T-helper 9 cell (primary cell): ENCODE measurements at places on chromosomes 2 and 18.

DNA sequence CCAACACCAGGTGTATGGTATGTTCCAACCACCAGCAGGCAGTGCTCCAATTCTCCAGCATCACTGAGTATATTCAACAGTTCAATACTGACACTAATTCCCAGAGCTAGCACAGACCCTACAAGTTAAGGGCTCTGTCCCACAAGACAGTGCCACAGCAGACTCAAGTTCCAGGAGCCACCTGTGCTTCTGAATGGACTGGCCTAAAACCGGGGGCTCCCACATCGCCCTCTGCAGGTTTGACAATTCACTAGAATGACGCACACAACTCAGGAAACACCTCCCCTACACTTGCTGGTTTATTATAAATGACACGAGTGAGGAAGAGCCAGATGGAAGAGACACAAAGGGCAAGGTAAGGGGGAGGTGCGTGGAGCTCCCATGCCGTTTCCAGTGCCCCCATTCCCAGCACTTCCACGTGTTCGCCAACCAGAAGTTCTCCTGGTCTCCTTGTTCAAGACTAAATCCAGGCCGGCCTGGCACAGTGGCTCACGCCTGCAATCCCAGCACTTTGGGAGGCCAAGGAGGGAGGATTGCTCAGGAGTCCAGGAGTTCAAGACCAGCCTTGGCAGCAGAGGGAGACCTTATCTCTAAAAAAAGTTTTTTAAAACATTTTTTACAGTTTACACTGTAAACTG is 12.2 kb upstream of the ATP6V1B1 start:
- DNase-seq = no peak

DNA sequence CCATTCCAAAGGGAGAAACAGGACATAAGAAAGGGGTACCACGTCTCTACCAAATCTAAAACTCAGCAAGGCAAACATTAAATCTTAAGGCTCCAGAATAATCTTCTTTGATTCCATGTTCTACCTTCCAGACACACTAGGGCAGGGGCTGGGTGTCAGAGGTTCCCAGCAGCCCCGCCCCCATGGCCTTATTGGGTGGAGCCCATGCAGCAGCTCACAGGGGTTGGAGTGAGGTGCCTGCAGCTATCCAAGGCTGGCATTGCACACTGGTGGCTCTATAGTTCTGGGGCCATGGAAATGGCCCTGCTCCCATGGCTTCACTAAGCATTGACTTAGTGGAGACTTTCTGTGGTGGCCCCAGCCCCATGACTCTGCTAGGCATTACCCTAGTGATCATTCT is 14.9 kb upstream of the OSR1 start:
- no peak for DNase-seq

GRCh38 chr2:144224472-144224871 is 295.4 kb downstream of the ZEB2 start:
- DNase-seq = no peak

DNA sequence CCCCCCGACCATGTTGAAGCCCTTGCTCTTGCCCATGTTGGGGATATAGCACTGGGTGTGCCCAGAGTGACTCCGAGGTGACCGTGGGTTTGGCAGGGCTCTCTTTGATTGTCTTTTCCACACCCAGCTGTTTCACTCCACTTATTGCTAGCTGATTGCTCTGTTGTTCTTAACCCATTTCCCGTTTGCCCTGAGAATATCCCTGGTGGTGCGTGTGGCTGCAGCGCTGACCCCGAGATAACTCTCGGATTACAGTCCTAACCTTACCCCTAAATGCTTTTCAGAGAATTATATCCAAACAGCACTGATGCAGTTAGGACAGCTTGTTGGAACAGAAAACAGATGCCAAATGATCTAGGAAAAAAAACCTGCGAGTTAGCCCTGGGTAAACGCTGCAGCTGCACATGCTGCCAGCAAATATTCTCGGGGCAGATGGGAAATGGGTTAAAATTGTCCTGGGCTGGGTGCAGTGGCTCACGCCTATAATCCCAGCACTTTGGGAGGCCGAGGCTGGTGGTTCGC is 34.3 kb upstream of the SNORC start:
- DNase-seq = no peak

DNA sequence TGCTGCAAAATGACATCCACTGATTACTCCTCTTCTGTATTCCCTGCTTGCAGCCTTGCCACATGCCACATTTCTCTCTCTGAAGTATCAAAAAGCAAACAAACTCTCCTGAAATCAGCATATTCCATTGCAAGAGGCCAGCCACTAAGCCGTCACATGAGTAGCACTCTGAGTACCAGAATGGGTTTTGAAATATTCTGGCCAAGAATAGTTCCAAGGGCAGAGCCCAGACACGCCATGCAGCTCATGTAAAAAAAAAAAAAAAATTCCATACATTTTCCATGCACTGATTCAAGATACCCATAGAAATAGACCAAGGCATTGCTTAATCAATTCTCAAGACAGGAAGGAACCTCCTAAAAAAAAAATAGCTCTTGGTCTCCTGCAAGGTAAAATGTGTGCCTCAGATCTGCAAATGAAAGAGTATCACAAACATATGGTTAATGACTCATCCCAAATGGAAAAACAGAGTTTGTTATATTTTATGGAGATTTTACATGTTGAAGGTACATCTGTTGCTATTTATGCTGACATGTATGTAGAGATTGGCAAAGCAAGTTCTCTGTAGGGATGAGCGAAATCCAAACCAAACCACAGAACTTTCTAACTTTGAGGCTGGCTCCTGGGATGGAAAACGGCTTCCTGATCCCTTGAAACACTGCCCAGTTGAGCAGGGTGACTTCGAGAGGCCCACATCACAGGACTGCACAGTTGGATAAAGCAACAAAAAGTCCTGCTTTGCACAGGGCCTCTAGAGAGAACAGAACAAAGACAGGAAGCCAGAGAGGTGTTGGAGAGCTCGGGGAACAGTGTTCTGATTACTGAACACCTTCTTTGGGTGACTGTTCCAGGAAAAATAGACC is 346.2 kb downstream of the ZNF521 start:
- no peak for DNase-seq

DNA sequence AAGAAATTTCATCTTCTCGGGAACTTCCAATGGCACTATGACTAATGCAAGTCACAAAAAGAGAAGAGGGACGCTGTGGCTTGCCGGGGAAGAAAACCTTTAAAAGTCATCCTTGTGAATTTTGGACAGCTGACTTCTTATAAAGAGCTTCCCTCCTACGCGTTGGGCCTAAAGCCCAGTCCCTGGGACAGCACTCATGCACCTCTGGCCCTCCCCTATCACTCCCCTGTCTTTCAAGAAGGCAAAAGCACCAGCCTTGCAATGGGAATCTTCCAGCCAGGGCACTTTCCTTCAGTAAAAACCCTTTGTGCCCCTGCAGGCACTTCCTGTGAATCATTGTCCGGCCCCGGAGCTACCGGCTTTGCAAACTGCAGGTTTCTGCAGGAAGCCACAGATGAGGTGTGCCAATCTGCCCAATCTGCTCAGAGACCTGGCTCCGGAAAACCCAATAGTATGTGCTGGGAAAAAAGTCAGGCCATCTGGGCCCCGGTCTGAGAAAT is 7.1 kb downstream of the MREG start:
- no peak for DNase-seq

DNA sequence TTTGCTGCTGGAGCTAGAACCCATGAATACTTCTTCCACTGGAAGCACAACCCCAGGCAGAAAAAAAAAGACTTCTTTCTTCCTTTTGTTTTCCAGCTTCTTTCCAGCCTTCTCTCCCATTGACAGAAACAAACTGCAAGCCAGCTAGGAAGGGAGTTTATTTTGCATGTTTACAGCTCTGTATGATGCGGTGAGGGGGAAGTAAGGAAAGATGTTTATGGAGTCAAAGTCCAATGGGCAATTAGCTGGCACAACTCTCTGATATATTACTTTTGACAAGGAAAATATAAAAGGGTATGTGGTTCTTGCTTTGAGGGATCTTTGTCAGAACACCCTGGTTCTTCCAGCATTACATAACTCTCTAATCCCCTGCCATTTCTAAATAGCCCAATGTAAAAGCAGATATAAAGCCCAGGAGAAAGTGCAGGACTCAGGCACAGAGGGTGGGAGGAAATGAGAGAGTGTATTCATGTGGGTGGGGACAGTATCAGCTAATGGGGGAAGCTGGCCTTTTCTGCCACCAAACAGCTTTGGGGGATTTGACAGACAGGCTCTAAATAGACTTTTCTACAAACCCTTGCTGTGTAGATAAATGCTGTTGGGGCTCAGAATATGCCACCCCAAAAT is 9.3 kb upstream of the NMS start:
- DNase-seq = no peak

GRCh38 chr2:203993011-203993410 is 56.4 kb downstream of the ICOS start:
- DNase-seq = no peak

DNA sequence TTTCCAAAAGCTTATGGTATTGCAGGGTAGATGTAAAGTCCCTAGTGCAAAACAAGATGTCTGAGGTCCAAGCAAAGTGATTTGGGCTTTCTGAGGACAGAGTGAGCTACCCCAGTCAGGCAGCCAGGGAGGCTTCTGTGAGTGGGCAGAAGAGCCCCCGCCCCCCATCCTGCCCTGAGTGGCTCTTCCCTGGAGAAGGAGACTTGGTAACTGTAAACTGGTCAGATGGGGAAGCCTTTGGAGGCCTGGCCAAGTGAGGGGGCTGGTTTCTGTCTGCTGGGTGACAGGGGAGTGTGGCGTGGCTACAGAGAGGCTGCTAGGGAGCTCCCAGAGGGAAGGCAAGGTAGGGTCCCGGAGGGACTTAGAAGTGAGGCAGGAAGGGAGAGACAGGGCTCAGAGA is 181.3 kb upstream of the HAAO start:
- no peak for DNase-seq

GRCh38 chr18:10771053-10771709 is 245.4 kb downstream of the NAPG start:
- DNase-seq = no peak

GRCh38 chr2:66069937-66070720 is 364.8 kb upstream of the MEIS1 start:
- DNase-seq = no peak

- DNase-seq = no peak
Observed at GRCh38 chr2:37224063-37224462, 7.3 kb downstream of the CEBPZ start.
